GOT3 (cell line): ENCODE measurements at places on chromosomes 3 and 15.

DNA sequence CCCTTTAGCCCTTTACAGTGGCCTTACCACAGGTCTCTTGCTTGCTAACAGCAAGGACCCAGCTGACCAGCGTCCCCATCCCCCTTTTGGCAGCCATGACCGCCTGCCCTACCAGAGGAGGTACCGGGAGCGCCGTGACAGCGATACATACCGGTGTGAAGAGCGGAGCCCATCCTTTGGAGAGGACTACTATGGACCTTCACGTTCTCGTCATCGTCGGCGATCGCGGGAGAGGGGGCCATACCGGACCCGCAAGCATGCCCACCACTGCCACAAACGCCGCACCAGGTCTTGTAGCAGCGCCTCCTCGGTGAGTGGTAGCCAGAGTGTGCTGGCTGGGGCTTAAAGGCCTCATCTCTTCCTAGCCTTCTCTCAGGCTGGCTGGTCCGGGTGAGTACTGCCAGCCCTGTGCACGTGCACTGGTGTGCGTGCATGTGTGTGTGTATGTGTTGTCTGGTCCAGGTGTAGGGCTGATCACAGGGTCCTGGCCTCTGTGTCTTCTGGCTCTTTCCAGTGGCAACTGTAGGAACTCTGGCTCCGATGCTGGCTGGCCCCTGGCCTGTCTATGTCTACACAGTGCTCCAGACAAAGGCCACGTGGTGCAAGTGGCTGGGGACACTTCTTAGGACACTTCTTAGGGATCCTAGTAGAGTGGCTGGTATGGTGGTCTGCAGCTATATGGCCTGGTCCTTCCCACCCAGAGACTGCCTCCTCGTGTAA is 4.4 kb downstream of the CLK3 start:
- DNase-seq, result no peak

DNA sequence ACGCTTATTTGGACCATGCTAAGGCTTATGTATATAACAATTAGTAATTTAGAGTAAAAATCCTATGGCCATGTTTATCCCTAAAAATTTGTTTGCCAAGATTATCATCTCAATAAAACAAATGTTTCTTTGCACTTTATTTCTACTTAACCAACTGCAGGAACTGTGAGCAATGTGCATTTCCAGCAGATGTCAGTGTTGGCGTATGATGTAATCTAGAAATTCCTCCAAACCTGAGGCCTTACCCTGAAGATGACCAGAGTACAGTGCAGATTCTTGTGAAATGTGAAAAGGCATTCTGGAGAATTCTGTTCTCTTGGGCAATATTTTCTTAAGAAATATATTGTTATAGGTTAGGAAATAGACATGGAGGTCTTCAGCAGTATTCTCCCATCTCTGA is 205.9 kb downstream of the MBNL1 start:
- DNase-seq, result no peak

DNA sequence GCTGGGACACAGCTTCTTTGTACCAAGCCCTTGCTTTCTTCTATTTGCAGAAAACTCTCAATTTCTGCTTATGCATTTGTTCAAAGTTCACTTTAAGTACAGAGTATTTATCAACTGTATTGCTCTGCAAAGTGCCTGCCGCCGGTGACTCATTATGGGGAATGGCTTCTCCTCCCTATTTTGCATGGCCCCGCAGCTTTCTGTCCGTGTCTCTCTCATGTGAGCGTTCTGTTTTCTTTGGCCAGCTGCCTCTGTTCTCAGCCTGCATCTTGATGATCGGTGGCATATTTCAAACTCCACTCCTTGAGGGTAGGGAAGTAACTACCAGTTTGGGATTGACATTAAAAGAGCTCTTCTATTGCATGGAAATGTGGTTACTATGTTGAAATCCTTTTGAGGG is 28.6 kb upstream of the ST8SIA2 start:
- no peak for DNase-seq

DNA sequence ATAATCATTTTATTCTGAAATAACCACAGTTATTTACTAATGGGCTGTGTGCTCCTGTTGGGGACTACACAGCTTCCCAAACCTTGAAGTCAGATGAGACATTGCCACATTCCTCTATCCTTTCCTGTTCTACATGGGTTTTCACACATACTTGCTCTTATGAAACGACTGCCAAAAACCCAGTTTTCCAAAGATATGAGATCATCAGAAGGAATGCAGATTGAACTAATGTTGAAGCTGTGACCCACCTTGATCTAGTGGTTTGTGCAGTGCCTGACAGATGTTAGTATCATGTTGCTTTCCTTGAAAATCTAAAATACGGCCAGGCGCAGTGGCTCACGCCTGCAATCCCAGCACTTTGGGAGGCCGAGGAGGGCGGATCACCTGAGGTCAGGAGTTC is 144.6 kb downstream of the VGLL4 start:
- no peak for DNase-seq

DNA sequence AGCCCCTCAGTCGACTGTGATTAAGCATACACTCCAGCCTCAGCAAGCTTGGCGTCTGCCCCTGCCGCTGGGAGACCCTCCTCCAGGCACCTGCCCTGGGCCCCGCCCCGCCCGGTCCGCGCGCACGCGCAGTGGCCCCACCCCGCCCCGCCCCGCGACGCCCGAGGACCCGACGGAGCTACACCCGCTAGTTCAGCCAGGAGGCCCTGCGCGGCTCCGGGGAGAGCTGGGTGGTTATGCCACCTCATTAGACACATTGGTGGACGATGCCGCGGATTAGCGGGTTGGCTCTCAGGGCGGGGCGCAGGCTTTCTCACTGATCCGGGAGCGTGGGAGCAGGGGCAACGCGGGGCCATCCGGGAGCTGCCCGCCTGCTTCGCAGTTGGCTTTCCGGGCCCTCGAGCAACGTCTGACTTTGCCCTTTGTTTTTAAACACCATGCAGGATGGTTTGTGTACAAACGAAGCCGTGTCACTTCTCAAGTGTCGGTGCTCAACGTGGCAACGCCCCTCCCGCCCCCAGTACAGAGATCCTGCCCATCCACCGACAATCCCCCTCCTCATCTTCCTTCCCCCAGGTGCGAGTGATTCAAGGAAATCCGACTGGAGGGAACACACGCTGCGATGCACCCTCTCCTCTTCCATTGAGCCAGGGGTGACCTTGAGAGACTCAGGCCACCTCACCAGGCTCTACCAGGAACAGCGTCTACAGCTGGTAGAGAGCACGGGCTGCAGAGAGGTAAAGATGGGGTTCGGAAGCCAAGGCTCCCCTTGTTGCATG is 109.3 kb downstream of the SHQ1 start:
- no peak for DNase-seq

DNA sequence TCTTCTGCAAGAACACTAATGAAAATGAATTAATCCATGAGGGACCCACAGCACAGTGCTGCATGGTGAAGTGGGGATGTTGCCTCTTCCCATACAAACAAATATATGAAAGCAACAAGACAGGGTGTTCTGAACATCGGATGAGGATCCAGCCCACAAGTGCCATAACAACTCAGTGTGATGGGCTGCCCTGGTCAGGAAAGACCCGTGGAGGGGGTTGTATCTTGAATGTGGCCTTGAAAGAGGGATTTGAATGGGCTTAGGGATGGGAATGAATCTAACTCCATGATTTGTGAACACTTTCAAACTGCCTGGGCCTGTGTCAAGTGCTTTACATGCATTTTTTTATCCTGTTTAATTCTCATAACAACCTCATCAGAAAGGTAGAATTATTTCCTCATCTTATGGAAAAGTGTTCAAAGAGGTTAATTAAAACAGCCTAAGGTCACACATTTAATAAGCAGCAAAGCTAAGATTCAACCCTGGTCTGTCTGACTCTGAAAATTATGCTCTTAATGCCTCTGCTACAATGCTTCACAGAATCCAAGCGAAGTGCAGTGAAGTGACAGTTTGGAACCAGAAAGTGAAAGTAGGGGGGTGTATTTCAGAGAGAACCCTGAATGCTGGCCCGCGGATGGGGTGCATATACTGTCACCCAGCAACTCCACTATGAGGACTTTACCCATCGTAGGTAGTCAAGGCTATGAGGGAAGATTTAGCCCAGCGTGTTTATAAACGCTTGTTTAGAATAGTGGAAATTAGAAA is 65.6 kb upstream of the HEG1 start:
- DNase-seq, result no peak

DNA sequence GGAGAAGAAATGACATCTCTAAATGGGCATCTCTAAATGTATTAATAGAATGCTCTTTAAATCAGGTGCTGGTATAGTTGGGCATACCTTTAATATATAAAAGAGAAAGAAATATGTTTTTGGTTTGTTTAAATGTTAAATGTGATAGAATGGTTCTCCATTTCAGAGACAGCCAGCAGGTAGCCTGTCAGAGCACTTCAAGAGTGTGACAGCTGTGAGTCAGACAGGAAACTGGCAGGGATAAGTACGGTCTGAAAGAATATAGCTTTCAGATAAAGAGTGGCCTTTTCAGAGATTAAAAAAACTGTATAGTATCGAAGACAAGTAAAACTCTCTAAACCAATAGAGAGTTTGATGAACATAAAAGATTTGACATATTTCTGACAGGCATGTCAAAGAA is 654.1 kb downstream of the IGSF11 start:
- DNase-seq, result no peak

DNA sequence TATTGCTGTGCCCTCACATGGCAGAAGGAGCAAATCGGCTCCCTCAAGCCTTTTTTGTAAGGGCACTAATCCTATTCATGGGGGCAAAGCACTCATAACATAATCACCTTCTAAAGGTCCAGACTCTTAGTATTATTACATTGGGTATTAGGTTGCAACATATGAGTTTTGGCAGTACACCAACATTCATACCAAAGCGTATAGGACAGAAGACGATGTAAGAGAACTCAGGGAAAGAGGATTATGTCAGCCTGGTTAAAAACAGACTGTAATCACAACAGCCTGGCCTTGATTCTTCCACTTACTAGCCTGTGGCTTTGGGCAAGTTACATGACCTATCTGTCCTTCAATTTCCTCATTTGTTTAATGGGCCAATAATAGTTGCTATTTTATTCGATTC is 828.5 kb upstream of the NECTIN3 start:
- no peak for DNase-seq

DNA sequence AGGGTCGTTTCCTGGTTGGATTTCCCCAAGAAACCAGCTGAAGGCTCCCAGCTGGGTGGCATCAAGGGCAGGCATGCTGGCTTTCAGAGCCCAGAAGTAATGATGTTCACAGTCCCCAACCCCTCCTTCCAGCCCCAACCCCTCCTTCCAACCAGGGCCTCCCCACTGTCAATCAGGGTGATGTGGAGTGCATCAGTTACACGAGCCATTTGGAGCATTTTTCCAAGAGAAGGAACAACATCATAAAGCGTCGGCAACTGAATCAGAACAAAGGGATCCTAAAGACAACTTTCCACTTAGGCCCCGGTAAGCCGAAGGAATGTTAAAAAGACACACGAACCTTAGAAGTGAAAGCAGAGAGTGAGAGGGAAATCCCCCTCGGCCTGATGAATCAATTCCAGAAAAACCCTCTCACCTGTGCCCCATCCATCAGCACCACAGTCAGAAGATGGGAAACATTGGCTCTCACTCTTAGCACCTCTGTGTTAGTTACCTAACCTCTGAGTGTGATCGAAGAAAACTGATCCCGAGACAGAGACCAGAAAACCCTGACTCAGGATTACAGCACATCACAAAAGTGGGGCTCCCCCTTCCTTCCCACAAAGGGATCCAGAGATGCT is 101.2 kb upstream of the WNT5A start:
- DNase-seq, result no peak

DNA sequence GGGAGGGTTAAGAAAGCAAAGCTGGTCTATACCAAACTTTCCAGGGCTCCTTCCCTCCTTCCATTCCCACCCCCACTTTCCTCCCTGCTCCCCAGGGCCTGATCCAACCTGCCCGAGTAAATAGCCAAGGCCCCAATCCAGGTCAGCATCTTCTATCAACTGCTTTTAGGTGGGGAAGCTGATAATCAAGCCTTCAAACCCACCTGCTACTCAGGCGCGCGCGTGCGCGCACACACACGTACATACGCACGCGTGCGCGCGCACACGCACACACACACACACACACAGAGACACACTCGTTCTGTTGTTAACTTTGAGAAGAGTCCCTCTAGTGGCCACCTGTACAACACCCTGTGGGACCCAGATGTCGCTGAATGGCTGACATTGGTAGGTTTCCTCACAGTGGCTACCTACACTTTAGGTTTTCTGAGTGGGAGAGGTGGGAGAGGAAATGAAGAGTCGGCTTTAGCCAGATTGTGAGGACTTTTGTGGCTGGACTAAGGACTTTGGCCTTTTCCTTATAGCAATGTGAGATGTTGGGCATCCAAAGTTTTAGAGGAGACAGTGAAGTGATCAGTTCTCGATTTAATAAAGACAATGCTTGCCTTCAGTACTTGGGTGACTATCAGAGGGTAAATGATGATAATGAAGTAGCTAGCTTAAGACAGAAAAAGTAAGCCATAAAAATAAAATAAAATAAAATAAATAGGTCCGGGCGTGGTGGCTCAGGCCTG is 179.9 kb upstream of the C2CD4B start:
- no peak for DNase-seq

- no peak for DNase-seq
Measured at GRCh38 chr3:166248784-166249183, 411.6 kb upstream of the BCHE start.

GRCh38 chr3:108477511-108478147 is 32.8 kb downstream of the MYH15 start:
- DNase-seq, result no peak
